ENCODE measurements at places on chromosomes 11 and 22.

DNA sequence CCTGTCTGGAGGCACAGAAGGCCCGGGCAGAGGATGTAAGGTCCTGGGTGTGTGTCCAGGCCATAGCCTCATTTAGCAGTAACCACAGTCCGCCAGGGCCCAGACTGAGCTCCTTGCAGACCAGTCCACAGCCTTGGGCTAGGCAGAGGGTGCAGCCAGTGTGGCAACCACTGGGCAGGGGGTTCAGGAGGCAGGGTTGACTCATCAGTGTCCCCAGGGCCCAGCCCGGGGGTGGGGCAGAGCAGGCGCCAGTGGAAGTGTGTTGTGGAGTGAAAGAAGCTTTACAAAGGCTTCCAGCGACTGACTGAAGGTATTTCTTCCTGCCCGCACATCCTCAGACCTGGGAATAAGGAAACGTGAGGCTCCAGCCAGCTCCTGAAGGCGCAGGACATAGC is 27.7 kb upstream of the WNT11 start:
- DNase-seq = no peak

DNA sequence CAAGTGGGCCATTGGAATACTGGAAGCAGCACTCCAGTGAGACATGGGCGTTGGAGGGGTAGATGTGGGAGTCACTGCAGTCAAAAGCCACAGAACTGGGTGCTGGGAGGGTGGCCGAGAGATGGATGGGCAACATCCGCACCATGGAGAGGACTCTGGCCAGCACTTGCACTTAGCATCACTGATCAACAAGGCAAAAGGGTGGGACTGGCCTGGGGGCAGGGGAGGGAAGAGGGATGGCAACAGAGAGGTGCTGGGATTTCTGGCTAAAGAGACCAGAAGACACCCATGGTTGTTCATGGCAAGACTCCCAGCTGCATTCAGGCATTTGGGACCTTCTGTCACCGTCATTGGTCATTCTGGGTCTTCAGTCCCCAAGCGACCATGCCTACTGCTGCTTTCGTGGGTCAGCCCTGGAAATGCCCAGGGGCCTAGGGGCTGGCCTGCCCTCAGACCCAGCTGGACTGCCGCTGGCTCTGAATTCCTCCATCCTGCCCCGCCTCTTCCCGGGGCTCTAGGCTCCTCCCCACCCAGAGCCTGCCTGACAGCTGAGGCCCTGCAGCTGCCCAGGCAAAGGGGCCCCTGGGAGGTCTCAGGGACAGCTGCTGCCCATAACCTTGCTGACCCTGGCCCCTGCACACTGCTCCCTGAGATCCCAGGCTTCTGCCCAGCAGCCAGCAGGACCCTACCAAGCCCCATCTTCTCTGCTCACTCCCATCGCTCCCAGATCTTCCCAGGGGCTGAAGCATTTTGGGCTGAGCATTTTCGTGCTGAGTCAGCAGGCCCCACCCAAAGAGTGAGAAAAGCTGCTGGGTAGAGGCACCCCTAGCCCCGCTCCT is 13.0 kb upstream of the CDC42EP2 start:
- no peak for DNase-seq

- no peak for DNase-seq
These were observed 553.6 kb downstream of the NTM start for GRCh38 chr11:131924001-131924400.

GRCh38 chr11:132242632-132243031 is 872.2 kb downstream of the NTM start:
- DNase-seq = peak; percentile 50

- no peak for DNase-seq
These were observed 710 bp upstream of the THY1 start for GRCh38 chr11:119423509-119424254.

- no peak for DNase-seq
These were observed 463.3 kb downstream of the SOX6 start for GRCh38 chr11:15893080-15893492.

GRCh38 chr11:134714021-134714656 is 302.1 kb upstream of the B3GAT1 start:
- no peak for DNase-seq

DNA sequence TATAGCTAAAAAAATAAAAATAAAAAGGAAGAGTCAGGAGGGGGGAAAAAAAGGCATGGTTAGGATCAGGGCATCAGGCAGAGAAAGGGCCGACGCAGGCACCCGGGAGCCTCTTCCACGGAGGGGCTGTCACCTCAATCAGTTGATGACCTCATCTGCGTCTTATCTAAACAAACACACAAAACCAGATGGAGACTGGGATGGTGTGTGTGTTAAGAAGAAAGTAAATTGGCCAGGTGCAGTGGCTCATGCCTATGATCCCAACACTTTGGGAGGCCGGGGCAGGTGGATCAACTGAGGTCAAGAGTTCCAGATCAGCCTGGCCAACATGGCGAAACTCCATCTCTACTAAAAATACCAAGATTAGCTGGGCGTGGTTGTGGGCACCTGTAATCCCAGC is 63.6 kb downstream of the DHCR7 start:
- DNase-seq = no peak

- DNase-seq = no peak
These were observed 26.8 kb downstream of the CACNA1I start for GRCh38 chr22:39597236-39597869.

- no peak for DNase-seq
These were observed 54.8 kb upstream of the PITPNB start for GRCh38 chr22:27973846-27974245.

GRCh38 chr11:1829039-1829820 is 5.6 kb upstream of the SYT8 start:
- no peak for DNase-seq

GRCh38 chr22:48581205-48581766 is 1246.4 kb downstream of the BRD1 start:
- DNase-seq = no peak

- no peak for DNase-seq
These were observed 7.6 kb upstream of the PPFIBP2 start for GRCh38 chr11:7506243-7506642.

GRCh38 chr11:3123761-3124733 is 41.1 kb downstream of the OSBPL5 start:
- DNase-seq = no peak

GRCh38 chr11:43396617-43397016 is 37.9 kb downstream of the TTC17 start:
- no peak for DNase-seq

DNA sequence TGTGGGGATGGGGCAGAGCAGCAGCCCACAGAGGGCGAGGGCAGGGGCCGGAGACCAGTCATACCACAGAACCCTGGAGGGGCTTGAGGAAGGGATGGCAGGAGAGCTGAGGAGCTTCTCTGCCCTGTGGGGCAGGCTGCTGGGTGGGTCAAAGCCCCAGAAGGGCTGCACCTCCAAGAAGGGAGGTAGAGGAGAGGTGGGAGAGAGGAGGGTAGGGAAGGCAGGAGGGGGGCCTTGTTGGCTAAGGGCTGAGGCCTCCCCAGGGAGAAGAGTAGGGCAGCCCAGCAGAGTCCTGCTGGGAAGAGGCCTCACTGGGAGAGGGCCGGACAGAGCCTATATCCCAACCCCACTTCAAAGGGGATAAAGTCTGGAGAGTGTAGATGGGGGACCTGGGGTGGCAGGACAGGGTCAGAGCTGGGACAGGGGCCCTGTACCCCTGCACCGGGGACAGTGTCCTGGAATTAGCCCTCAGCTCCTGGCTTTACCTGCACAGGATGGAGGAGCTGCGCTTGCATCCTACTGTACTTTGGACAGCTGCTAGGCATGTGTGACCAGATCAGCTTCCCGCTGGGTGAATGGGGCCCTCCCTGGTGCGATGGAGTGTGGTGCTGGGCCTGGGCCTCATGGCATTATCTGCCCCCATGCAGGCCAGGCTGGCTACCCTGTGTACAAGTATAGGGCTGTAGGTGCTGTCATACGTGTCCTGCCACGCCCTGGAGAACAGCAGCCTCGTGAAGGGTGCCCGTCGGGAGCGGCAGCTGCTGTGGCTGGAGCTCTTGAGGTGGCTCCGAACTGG is 7.3 kb downstream of the DGCR6L start:
- DNase-seq = no peak

- DNase-seq = no peak
These were observed 26.4 kb downstream of the AMOTL1 start for GRCh38 chr11:94794287-94795168.

- no peak for DNase-seq
These were observed 451.2 kb downstream of the MIAT start for GRCh38 chr22:27108425-27109114.

DNA sequence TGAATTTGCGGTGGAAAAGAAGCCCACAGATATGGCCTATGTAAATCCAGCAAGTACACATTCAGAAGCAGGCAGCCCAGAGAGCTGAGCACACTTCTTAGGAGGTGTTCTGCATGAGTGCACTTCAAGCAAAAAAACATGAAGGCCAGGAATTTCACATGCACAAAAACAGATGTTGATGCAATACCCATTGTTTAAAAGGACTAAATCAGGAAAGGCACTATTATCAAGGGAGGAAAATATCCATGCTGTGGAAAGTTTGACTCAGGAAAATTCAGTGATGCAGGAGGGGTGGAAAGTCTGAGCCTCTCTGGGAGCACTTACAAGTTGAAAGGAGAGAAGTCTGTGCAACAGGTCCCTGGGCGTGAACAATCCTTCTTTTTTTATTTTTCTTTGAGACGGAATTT is 15.8 kb upstream of the CARS1 start:
- no peak for DNase-seq

DNA sequence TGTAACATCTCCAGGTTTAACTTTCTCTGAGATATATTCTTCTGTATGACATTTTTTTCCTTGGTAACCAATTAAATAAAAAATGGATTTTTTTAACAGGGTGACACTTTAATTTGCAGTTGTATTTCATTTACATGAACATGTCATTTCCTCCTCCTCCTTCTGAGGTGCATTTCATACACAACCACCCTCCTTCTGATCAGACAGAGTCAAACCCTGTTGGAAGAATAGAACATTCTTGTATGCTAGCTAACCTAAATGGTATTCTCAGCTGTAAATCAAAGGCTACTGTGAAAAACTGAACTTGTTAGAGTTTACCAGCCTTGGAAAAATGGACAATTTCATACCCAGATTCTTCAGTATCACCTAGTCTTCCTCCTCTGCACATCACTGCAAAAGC is 52.7 kb upstream of the CHRM4 start:
- no peak for DNase-seq

DNA sequence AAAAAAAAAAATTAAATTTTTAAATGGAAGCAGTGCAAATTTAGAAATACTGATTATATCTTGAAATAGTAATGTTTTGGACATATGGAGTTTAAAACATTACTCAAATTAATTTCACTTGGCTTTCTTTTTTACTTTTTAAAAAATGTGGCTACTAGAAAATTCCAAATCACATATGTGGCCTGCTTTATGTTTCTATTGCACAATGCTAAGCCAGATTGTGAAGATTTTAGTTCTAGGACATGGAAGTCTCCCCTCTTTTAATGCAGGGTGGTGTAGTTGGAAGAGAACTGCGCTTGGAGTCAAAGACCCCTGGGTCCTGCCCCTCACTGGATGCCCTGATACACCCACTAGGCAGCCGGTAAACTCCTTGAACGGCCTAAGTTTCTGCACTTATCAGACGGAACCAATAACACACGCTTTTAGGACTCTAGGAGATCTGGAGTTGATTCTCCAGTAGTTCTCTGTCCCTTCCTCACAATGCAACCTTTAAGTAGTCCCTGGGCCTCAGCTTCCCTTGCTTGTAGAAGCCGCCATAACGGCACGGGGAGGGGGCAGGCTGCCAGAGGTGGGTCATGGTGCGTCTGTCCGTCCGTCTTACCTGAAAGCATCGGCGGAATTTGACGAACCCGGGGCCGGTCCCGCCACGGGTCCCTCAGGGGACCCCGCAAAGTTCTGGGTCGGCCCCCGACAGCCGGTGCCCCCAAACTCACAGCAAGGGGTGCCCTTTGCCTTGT is 505 bp downstream of the FAM227A start:
- no peak for DNase-seq

DNA sequence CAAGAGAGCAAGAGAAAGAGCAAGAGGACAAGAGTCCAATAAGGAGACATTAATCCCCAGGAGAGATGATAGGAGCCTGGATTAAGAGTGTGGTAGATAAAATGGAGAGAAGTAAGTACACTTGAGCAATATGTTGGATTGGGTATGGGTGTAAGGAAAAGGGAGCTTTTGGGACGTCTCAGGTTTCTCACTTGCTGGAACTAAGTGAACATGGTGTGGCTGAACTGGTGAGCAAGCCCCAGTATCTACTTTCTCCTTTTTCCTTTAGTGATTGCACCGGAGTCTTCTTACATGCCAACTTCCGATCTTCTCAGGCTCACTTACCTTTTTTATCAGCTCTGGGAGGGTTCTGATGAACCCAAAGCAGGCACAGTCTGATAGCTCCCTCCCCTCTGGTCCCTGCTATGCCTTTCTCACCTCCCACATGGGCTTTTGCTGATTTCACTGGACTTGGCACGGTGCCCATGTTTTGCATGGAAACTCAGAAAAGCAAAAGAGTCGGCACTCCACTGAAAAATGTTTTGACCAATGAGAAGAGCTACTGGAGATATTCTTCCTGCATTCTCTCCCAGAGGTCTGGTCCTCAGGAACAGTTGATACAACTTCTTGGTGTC is 14.5 kb upstream of the APLNR start:
- no peak for DNase-seq

GRCh38 chr22:43293259-43293654 is 49.9 kb downstream of the SCUBE1 start:
- DNase-seq = no peak
